Lung (tissue), 17 donors: ENCODE measurements at places on chromosomes 12 and 14. TPM values are rescaled to one million over a fixed set of nuclear protein-coding genes. Genes with fewer than 3 reads are reported as not detected.

GRCh38 chr12:94855853-94856252 is 147.6 kb downstream of the NDUFA12 start:
- no peak for DNase-seq

The PLEKHD1 gene
- not detected for total RNA-seq

- no peak for DNase-seq
Measured at GRCh38 chr14:64683264-64683663, 21.0 kb upstream of the PLEKHG3 start.

GRCh38 chr14:80695869-80696268 is 245.7 kb downstream of the CEP128 start:
- no peak for DNase-seq

GRCh38 chr14:31536201-31536960 is 24.8 kb upstream of the NUBPL start:
- DNase-seq = no peak

- DNase-seq = no peak
Measured at GRCh38 chr12:117014342-117014887, 84.8 kb downstream of the TESC start.

GRCh38 chr12:42780671-42781070 is 191.1 kb upstream of the PRICKLE1 start:
- no peak for DNase-seq

GRCh38 chr12:91868054-91868453 is 277.6 kb downstream of the BTG1 start:
- no peak for DNase-seq

DNA sequence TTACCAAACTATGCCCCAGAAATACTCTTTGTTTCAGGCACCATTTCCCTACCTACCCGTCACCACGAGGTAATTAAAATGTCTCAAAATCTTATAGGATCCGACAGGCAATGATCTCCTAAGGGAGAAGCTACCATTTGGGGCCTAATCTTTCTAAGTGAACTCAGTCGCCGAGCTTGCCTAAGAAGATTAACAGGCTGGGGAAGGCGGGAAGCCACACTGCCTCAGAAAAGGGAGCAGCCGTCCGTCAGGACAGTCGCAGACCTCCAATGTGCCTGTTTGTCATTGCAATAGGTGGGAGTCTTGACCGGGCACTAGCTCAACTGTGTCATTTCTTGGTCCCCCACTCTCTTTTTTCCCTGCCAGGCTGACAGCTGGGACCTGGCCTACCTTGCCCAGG is 4.6 kb downstream of the TTC7B start:
- no peak for DNase-seq
